ENCODE measurements at places on chromosomes 1 and 21. TPM values are rescaled to one million over a fixed set of nuclear protein-coding genes. Genes with fewer than 3 reads are reported as not detected.

DNA sequence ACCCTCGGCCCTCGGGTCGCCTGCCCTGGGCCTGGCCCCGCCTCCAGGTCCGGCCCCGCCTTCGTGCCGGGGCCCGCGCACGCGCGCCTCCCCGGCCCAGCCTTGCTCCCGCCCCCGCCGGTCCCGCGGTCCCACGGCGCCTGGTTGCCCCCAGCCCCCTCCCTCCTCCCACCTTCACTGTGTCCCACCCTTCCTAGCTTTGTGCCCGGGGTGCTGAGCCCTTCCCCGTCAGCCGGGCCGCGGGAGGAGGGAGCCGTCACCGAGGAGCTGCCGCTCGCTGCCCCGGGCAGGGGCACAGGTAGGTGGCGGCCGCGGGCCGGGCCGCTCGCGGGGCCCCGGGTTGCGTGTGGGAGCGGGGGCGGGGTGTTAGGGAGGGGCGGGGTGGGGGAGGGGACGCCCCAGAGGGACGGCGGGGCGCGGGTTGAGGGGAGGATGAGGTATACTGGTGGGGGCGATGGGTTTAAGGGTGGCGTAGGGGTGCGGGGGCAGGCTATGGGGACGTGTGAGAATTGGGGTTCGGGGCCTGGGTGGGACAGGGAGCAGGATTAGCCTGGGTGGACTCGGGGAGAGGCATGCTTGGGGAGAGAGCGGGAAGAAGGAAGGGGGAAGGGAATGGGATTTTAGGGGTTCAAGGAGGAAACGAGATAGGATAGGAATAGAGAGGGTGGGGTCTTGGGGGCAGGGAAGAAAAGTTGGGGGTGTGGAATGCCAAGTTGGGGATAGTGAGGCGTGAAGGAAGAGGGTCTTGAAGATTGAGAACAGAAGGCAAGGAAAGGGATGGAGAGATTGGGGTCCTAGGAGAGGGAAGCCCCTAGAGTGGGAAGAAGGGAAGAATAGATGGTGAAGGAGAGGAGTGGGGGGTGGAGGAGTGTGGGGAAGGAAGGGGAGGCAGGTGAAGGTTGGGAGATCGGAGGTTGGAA, at the start of gene LRRC42:
Gene LRRC42, plus strand, starts transcription at position 99 of the 920 bp plus-strand sequence. CDS start 5,650 bp downstream, outside the sequence.
- no peak for DNase-seq

- no peak for DNase-seq
These were observed 376.7 kb upstream of the ADGRL2 start for GRCh38 chr1:81424061-81424460.

DNA sequence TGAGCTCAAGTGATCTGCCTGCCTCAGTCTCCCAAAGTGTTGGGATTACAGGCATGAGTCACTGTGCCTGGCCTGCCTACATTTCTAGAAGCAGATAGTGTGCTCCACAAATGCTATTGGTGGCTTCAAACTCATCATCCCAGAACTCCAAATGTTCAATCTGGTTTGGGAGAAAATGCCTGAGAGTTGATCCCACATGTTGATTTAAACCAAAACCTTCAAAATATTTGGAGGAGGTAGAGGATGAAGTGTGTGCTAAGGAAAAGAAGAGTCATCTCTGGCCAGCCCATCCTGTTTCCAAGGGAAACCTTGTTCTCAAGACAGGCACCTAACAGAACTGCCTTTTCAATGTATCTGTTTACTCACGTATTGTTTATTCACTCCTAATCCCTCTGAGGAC, 55.4 kb upstream of the GRHL3 start:
- no peak for DNase-seq

The OR6N1 gene
- not detected for total RNA-seq

The ALX3 gene
- not detected for total RNA-seq

The FAM131C gene
- 0.62 TPM for total RNA-seq

The PIK3C2B gene
- 19.4 TPM for total RNA-seq
